MG63 (cell line): ENCODE measurements at places on chromosomes 4 and X.
A peak's percentile ranks its signal among the peaks of the same experiment; 100 is the strongest.

- no peak for DNase-seq
These were observed 353 bp upstream of the SMIM10 start for GRCh38 chrX:134990475-134990800.

DNA sequence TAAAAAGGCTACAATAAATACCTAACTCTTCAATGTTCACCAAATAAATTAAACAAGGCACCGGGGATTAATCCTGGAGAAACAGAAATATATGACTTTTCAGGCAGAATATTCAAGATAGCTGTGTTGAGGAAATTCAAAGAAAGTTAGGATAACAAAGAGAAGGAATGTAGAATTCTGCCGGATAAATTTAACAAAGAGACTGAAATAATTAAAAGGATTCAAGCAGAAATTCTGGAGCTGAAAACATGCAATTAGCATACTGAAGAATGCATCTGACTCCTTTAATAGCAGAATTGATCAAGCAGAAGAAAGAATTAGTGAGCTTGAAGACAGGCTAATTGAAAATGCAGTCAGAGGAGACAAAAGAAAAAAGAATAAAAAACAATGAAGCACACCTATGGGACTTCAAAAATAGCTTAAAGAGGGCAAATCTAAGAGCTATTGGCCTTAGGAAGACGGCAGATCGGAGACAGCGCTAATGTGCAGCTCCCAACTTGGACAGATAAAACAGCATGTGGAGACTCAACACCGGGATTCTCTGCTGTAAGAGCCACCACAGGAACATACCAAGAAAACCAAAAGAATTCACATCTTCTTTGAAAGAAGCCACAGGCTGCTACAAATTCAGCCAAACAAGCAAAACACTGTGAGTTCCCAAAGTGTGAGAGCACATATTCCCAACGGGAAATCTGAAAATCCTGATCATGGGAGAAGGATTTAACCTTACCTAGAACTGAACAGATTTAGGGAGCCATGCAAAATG lies 1290.9 kb downstream of the PCDH18 start:
- DNase-seq, result no peak

DNA sequence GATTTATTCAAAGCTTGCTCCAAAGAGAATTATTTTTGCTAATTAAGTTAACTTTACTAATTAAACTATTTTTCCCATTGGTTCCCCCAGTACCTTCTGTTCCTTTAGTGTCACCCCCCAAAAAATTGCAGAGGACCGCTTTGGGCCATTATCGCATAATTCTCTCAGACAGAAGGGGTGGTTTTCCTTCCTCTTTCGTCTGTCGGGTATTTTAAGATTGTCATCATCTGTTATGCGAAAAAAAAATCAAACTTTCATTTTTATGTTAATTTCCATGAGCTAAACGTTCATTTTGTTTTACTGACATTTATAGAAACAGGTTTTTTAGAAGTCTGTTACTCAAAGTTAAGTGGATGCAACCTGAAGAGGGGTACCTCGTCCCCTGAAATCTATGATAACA lies 76.2 kb upstream of the DDX3X start:
- DNase-seq, result no peak

DNA sequence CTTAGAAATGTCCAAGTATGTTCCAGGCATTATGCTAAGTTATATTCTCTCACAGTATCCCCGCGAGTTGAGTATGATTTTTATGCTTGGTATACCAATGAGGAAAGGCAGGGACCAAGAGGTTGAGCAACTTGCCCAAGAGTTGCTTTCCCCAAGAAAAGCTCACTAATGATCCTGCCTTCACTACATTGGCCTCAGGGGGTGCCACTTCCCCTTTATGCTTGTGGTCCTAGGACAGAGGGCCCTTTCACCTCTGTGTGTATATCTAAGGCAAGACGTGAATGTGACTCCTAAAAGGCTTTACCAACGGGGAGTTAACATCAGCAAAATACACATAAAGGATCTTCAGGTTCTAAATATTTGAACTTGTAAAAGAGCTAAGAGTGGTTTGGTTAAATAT lies 164.4 kb upstream of the CPEB2 start:
- DNase-seq, result no peak

DNA sequence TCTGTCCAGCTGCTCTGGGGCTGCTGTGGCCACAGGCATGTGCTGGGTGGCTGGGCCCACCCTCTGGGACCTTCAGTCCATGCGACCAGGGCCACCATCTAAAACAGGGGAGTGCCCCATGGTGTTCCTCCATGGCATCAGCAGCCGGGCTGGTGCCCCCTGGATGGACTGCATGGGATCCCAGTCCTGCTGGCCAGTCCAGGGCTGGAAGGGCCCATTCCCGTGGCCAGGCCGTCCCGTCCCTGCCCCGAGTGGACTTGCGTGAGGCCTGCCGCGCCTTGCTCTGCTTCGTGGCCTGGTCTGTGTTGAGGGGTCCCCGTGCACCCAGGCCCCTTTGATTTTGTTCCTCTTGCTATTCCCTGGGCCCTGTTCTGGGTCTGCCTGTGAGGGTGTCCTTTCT lies 36.4 kb downstream of the SORCS2 start:
- DNase-seq, result no peak

DNA sequence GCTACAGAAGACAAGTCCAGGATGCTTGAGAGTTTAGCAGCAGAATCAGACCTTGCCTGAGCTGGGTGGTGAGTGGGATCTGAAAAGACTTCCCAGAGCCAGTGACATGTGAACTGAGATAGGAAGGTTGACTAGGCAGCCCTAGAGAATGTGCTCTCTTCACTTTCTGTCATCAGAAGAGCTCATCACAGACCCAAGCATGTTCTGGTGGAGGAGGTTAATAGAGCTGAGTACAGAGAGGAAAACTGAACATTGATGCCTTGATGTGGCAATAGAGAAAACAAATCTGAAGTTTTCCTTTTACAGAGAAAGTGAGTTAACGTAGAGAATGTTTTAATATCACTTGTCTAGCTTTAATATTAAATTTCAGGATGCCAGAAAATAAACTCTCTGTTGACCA lies 17.1 kb downstream of the ADGRL3 start:
- DNase-seq, result no peak

DNA sequence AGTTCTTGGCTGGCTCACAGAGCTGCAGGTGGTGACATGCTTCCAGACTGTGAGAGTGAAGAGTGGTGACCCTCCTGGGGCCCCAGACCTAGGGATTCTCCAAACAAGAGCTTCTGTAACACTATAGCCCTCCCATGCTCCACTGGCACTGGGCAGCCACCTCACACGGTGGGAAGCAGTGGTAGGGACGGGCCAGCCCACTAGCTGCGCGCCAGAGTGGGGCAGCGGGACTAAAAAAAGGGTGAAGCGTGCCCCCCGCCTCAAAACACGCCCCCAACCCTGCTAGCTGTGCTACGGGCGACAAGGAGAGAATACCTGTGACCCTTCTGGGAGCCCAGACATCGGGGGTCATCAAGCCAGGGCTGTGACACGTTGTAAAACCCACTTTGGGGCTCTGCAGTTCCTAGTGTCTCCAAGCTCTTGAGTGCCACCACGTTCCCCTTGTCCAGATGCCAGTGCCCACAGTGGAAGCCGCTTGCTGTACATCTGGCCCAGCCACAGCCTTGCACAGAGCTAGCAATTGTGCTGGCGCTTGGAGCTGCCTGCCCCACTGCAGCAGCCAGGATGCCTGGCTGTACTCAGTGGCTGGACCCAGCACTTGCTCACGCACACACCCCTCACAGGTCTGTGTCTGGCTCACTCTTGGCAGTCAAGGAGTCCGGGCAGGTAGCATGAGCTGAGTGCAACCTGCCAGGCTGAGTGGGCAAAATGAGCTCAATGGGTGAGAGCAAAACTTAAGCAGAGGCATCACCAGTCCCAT lies 100.0 kb downstream of the DCAF12L2 start:
- DNase-seq, result no peak

DNA sequence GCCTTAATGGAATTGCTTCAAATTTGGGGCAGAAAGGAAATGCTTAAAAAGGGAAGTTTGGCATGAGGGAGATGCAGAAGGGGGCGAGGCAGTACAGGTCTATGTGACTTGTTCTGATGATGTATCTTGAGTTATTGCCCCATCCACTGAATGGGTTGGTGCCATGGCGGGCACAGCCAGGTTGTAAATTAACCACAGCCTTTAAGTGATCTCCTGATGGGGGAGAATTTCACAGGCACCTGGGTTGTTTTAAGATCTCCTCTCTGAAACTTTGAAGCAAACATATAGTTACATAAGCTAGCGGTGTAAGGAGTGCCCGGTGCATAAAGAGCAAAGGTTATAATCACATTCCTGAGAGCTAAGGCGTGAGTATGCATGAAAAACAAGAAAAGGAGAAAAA lies 37.0 kb downstream of the NPY5R start:
- DNase-seq, result no peak

DNA sequence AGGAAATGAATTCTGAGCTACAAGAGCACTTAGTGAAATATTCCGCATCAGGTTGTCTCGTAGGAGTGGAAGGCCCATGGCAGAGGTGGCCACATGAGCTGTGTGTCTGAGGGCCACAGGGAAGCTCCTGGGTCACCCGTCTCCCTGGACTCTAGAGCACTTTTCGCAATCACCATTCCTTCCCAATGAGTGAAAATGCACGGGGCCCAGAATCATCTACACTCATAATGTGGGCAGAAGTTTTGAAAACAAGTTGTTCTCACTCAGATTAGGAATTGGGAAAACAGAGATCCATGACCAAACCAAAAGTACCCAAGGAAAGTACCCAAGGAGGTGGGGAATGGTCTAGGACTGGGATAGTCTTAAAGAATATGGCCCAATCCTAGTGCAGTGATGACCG lies 94.4 kb downstream of the SCD5 start:
- DNase-seq, result no peak

GRCh38 chrX:15946783-15947580 lies 92.4 kb upstream of the AP1S2 start:
- DNase-seq, result peak; percentile 79

GRCh38 chr4:159950707-159951106 lies 847.8 kb downstream of the RAPGEF2 start:
- no peak for DNase-seq

DNA sequence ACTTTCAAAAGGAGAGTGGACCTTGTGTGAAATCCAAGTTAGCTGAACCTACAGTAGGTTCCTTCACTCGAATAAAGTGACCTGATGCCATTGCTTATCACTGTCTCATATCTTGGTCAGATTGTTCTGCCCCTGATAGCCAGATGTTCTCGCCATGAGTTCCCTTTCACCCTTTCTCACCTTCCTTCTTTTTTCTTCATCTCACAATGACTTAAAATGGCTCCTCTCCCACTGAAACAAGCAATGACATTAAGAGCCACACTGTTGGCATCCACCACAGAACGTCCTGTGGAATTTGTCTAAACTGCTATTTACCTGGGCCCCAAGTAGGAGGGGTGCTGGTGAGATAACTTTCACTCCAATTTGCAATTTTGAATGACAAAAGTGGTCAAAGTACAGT lies 227.6 kb upstream of the PPP1R2C start:
- no peak for DNase-seq

GRCh38 chr4:39710098-39710896 lies 12.4 kb downstream of the UBE2K start:
- DNase-seq, result no peak

DNA sequence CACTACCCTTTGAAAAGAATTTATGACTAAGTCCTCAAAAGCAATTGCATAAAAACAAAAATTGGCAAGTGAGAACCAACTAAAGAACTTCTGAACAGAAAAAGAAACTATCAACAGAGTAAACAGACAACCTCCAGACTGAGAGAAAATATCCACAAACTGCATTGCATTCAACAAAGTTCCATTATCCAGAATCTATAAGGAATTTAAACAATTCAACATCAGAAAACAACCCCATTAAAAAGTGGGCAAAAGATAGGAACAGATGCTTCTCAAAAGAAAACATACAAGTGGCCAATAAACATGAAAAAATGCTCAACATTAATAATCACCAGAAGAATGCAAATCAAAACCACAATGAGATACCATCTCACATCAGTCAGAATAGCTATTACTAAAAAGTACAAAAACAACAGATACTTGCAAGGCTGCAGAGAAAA lies 130.2 kb downstream of the GASK1B start:
- no peak for DNase-seq

DNA sequence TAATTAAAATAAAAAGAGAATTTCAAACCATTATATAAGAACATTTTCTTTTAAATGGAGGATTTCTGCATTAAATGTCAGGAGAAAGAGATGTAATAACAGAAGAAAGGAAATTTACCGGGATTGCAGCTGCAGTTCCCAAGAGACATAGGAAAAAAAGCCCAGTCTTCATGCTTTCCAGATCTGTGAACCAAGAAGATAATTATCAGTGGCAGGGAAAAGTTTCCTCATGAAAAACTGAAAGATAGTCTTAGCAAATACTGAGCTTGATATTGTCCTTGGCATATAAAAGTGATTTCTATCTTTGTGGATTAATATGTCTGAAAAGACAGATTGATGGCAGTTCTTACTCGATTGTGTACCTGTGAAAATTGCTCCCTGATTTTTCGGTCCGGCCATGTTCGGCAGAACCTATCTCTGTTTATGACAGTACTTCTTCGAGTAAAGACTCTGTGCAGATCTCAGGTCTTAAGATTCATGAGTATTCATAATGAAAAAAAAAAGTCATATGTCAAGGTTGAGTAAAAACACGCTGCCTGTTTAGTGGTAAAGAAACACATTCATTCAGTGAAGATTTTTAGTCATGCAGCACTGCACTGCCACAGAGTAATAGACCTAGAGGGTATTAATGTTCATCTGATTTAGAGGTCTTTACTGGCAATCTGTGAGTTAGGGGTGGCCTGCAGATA lies 29.6 kb downstream of the SPARCL1 start:
- DNase-seq, result no peak
